GM06990 (cell line): ENCODE measurements at places on chromosomes 2 and 18.

DNA sequence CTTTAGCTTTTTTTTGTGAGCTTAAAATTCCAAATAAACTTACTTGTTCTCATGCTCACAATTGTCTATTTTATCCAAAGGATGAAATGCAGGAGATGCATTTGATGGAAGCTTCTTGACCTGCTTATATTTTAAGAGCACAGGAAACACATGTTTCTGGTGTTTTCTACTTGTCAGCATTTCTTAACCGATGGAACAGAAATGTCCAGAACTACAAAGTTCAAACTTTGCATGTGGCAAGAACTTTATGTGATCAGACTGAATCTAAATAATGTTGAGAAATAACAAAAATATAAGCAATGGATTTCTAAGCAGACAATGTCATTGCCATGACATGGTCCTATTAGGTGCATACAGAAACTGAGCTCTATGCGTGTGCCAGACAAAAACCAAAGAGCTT is 9.9 kb upstream of the CTLA4 start:
- no peak for DNase-seq

- no peak for DNase-seq
These were observed 25.6 kb downstream of the DNPEP start for GRCh38 chr2:219362072-219362471.

GRCh38 chr18:74444104-74444503 is 13.0 kb downstream of the DIPK1C start:
- DNase-seq, result no peak

- no peak for DNase-seq
These were observed 1204.5 kb upstream of the CHAC2 start for GRCh38 chr2:52563151-52563550.

DNA sequence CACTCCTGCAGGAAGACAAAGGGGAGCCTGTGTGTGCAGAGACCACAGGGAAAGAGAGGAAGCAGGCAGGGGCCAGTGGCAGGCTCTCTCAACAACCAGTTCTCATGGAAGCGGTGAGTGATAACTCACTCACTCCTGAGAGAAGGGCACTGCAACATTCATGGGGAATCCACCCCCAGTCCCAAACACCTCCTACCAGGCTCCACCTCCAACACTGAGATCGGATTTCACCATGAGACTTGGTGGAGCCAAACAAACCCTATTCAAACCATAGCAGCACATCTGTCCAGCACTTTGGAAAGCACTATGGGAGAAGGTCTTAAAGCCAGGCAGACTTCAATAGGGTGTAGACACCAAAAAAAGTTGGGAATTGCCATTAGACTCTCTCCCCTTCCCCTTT is 345.7 kb upstream of the SPRED2 start:
- DNase-seq, result no peak

DNA sequence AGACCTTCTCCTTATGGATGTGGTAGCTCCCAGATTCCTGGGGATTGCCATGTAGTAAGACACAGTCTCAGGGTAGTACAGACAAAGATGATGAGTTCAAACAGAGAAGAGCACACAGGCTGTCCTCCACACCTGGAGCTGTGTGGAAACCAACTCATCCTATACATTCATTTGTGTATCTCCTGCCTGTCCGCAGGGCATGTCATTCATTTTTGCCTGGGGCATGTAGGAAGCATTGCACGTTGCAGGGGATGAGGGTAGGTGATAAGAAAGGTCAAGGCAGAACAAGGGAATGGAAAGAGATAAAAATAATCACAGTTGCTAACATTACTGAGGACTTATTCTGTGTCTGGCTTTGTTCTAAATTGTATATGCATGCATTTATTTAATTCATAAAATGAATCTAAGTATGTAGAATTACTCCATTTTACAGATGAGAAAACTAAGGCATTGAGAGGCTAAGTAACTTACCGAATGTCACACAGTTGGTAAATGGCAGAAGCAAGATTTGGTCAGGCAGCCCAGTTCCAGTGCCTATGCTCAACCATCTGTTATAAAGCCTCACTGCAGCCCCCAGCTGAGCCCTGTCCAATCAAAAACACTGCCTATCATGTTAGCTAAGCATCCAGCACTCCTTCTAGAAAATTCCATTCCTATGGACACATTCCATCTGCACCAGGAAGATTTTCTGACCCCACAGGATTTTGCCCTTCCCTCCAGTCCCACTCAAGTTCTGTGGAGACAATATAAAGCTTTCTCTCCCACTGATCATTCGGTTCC is 81.0 kb downstream of the SUMO1 start:
- DNase-seq, result no peak
